ENCODE measurements at places on chromosomes 6 and 20.
A peak's percentile ranks its signal among the peaks of the same experiment; 100 is the strongest.

GRCh38 chr20:14992153-14992552 lies 654.7 kb upstream of the FLRT3 start:
- DNase-seq: no peak

DNA sequence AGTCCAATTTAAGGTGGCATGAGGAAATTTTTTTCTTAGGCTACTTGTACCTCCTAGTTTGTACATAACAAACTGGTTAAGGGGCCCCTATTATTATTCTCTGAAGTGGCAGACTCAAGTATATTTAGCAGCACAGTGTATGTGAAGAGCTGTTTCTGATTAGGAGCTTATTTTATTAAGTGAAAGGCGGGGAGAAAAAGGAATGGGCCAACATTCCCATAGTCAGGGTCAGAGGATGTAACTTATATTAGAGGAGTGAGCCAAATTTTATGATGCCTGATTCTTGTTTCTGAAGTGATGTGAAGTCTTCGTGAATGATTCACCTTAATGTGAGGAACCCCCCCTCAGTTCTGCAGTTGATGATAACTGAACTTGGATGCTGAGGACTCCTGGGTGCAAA lies 2.8 kb downstream of the HECA start:
- DNase-seq: no peak

DNA sequence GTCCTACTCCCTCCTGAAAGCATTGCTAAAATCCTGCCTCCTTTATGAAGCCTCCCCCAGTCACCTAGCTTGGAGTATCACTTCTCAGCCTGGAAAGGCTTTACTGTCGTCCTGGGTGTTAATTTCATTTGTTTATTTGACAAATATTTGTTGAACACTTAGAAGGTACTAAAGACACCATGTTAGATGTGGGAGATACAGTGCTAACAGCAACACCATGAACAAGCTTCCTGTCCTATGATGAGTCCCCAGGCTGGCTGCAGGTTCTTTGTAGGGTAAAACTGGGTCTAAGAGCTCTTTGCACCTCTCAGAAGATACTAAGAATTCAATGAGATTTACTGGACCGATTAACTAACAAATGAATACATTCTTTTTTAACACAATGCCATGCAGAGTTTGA lies 109.2 kb upstream of the TMEM170B start:
- no peak for DNase-seq

DNA sequence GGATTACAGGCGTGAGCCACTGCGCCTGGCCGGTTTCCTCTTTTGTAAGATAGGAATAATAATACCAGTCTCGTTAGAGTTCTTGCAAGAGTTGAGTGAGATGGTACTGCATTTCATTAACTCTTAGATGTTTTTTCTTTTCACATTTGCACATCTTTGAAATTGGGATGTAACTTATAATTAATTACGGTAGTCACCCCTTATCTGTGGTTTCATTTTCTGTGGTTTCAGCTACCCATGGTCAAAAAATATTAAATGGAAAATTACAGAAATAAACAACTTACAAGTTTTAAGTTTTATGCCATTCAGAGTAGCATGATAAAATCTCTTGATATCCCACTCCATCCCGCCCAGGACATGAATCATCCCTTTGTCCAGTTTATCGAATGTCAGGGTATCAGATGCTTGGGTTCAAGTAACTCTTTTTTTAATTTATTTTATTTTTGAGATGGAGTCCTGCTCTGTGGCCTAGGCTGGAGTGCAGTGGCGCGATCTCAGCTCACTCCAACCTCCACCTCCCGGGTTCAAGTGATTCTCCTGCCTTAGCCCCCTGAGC lies 15.4 kb downstream of the PTK7 start:
- no peak for DNase-seq

GRCh38 chr6:150491131-150491810 lies 108.4 kb upstream of the PLEKHG1 start:
- no peak for DNase-seq

- DNase-seq: no peak
Observed at GRCh38 chr6:25136854-25137253, 142.3 kb upstream of the CARMIL1 start.

DNA sequence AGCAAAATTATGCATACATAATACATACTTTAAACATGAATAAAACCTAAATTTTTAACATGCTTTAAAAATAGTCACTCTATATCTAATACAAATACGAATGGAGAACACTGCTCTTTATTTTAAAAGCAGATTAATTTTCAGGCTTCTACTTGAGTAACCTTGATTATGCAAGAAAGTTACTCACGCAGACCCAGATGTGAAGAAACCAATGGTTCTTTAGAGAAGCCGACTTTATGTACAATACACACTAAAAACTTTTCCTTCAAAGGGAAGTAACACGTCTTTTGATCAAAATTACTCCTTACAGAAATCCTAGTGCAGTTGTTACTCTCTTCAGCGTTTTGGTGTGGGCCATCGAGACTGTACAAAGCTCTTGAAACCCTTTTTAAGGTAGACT lies 136.9 kb upstream of the SLC22A16 start:
- no peak for DNase-seq

DNA sequence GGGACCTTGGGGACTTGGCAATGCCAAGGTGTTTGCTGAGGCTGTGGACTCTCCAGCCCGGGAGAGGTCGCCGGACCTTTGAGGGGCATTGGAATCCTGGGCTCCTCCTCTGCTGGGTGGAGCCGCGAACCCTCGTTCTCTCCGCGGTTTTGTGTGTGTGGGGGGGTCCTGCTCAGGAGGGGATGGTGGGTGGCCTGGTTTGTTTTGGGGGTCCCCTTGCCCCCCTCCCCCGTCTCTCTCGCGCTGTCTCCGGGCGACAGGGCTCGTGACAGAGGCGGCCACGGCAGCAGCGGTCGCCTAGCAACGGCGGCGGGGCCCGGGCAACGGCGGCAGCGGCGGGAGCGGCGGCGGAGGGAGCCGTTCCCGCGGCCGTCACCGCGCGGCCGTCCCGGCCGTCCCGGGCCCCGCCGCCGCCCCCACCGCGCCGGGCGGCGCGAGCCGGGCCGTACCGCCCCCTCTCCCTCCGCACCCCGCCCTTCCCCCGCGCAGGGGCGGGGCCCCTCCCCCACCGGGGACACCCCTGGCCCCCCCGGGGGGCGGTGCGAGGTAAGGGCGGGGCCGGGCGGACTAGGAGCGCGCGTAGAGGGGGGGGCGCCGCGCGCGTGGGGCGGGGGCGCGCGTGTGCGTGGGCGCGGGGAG lies 7.8 kb downstream of the SYNGAP1 start:
- DNase-seq: no peak

DNA sequence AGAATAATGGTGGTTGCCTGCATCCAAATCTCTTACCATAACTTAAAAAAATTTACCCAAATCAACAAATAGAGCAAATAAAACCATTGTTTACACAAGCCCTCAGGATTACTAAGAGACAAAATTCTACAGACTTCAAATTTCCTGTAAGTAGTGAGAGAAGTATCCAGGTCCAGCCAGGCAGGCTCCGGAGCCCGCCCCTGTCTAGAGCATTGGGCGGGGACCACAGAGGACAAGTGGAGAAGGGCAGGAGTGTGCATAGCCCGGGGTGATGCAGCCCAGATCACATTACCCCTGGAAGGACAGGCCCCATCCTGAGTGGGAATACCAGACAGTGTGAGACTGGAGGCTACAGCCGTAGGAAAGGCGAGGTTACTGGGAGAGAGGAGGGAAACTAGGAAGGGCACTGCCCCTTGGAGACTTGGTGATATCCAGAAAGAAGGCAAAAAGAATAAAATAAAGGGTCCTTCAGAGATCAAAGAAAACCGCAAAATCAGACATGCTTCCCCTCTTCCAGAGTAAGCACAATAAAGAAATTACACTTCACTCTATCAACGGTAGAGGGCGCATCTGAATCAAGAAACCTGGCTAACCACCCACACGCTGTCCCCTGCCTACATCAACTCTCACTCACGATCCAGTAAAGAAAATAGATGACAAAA lies 26.6 kb downstream of the RIN2 start:
- peak; percentile 76 for DNase-seq

DNA sequence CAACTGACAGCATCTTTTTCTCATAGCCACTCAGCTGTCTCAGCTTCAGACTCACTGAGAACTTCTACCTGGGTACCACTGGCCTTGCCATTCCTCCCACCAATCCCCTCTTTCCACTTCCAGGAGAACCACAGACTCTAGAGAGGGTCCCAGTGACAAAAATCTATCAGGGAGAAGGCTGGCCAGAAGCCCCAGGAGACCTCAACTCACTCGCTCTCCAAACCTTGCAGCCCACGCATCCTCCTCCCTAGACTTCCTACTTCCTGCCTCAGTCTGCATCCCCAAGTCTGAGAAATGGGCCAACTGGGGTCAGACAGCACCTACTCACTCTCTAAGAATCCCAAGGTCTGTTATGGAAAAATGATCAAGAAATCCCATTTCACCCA lies 1.2 kb downstream of the TMEM239 start:
- no peak for DNase-seq

DNA sequence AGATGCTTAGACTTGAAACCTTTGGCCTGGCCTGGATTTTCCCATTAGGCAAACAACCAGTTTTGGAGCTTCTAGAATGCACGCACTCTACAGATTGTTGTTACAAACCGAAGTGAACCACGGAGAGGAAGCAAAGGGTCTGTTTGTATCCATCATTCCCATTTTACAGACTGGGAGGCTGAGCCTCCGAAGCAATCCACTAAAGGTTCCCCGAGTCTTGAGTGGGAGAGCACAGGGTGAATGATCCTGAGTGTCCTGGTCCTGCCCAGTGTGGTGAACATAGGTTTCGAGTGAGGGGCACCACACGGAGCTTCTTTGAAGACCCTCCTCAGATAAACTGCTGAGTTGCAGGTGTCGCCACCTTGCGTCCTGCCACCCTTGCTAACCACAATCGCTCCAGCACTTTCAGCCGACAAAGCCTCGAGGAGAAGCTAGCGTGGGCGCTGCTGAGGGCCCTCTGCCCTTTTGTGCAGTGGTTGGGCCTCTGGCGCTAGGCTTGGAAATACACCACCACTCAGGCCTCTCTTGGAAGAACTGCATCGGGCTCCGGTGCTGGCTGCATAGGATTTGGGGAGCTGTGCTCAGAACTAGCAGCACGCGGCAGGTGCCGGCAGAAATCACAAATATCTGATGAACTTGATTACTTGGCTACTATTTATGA lies 1.4 kb upstream of the PRDM13 start:
- DNase-seq: no peak

GRCh38 chr6:53290537-53291510 lies 57.9 kb downstream of the ELOVL5 start:
- no peak for DNase-seq

- DNase-seq: no peak
Observed at GRCh38 chr6:12208190-12208589, 82.0 kb upstream of the EDN1 start.

DNA sequence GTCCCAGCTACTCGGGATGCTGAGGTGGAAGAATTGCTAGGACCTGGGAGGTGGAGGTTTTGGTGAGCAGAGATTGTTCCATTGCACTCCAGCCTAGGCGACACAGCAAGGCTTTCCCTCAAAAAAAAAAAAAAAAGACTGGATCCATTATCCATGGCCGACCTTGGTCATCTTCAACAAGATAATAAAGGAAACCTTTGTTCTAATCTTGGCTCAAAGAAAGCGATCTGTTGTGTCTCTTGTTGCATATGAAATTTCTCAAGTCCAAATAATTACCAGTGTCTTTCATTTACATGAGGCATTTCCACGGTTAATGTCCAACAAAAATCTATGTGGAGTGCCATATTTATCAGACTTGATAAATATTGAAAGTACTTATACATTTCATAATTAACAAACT lies 23.7 kb upstream of the KIF16B start:
- no peak for DNase-seq

DNA sequence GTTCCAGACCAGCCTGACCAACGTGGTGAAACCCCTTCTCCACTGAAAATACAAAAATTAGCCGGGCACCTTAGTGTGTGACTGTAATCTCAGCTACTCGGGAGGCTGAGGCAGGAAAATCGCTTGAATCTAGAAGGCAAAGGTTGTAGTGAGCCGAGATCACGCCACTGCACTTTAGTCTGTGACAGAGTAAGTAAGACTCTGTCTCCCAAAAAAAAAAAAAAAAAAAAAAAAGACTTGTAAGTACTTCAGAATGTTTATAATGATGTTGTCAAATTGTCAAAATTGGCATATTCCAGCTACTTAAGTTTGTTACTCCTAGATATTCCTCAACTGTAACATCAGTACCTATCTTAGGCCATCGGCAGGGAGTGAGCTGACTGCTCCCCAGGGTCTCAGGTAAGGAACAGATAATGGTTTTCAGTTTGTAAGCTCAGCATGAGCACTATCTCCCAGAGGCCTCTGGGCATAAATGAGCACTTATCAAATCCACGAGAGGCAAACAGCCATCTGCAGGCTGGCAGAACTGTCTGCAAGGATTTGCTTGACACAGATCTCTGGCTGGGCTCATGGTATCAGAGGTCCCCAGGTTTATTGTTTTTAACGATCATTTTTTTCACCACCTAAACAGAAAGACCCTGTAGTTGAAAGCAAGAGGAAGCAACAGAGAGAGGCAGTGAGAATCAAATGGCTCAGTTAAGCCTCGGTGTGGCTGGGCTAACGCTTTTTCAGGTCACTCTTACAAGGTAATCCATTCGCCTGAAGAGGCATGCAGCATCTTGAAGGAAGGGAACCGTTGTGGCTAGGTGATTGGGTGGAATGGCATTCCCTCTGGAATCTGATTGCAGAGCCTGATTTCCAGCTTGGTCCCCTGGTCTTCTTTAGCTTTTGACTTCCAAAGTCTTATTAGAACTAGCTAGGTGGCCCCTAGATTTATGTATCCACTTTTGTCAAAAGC lies 115.9 kb downstream of the LY86 start:
- no peak for DNase-seq

DNA sequence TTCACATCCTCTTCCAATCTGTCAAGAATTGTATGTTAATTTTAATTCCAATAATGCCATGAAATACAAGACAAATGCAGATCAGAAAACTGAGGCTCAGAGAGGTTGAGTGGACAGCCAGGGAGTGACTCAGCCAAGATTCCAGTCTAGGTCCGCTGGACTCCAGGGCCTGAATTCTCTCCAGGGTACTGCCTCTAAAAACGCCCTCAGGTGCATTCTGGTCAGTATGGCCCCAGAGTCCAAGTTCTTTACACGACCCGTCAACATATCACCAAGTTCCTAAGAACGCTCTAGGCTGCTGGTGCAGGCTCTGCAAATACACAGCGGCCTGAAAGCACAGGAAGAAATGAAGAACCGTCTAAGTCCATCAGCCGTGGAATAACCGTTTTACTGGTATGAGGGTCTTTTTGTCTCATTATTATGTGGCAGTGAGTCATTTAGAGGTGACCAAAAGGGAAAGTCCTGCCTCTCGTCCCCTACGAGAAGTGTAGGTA lies 709 bp upstream of the ASXL1 start:
- no peak for DNase-seq

- DNase-seq: no peak
Observed at GRCh38 chr6:16785496-16785895, 24.2 kb upstream of the ATXN1 start.

GRCh38 chr6:153167061-153167891 lies 36.2 kb upstream of the RGS17 start:
- DNase-seq: peak; percentile 40

- peak; percentile 31 for DNase-seq
Observed at GRCh38 chr20:32067234-32067821, 15.3 kb downstream of the HCK start.

- no peak for DNase-seq
Observed at GRCh38 chr20:57707320-57707719, 2.5 kb downstream of the PMEPA1 start.

Data from amniotic stem cell (primary cell).